ENCODE measurements at places on chromosomes 4 and X. TPM values are rescaled to one million over a fixed set of nuclear protein-coding genes. Genes with fewer than 3 reads are reported as not detected.

- no peak for DNase-seq
These were observed 5.2 kb upstream of the ENAM start for GRCh38 chr4:70623323-70623722.

The SPATA4 gene
- not detected for total RNA-seq

DNA sequence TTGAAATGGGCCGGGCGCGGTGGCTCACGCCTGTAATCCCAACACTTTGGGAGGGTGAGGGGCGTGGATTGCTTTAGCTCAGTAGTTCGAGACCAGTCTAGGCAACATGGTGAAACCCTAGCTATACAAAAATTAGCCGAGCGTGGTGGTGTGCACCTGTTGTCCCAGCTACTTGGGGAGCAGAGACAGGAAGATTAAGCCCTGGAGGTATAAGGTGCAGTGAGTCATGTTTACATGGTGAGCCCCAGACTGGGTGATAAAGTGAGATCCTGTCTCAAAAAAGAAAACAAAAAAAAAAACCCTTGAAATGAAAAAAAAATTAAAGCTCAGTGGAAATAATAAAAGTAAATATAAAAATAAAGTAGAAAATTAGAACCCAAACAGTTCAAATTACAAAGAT lies 6.9 kb upstream of the XAGE2 start:
- DNase-seq, result no peak

The RNF128 gene
- total RNA-seq, result 42.4 TPM

DNA sequence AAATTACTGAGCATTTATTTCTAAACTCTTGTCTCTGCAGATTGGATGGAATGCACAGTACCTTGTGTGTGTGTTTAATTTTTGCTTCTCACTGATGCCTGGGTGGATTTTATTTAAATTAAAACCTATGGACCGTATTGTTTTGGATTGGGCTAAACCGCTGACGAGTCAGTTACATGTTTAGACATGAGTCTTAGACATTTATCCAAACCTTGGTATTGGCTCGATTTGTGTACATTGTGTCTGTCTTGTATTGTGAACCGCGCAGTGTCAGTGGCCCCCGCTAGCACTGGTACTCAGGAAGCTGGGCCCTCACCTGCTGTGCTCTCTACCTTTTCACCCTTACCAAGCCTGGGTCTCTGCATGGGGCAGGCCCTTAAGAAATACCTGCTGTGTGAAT lies 40.8 kb upstream of the TADA2B start:
- DNase-seq, result no peak

DNA sequence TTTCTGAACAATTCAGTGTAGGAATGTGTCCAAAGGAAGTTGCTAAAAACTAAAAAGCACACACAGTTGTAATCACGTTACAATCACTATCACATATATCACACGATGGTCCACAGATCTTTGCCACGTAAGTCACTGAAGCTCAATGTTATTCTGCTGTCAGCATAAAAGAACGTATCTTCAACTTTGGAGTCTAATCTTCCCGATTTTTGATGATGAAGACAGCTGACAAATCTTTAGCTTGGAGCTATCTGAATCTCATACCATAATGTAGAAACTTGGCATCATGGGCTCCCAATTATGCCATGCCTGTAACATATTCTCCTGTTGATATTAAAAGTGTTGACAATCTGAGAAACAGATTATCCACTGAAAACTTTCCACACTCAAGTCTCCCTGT lies 158.4 kb downstream of the UBE2NL start:
- no peak for DNase-seq

The SLC2A9 gene
- 17.5 TPM for total RNA-seq

The CPE gene
- total RNA-seq, result 4.6 TPM

DNA sequence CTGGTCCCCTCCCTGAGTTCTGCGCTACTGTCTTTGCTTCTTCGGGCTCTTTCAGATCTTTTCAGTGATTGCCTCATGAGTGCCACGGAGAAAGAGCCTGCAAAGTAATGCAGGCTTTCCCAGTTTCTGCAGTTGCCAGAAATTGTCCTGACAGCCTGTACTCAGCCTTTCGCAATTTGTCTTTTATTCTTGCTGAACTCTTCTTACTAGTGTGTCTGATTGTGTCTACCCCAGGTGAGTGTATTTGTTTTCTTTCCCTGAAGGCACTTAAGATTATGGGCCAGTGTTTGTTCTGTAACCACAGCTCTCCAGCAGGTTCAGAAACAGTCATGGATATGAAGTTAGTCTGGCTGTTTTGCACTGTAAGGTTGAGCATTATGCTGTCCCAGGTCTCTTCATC lies 47.1 kb downstream of the FAM193A start:
- DNase-seq, result peak; percentile 53

DNA sequence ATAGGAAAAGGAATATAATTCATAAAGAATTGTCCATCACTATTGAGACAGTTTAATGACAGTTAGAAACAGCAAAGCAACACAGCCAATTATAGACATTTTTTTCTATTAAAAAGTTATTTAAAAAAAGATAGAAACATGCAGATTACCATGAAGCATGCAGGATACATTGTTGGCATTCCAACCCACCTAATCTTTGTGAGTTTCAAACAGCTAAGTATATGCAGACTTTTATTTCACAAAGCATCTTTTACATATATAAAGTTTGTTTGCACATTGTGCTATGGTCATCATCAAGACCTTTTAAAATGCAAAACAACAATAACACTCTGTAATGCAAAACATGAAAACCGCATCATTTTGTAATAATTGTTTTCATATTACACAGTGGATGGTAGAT lies 125.9 kb upstream of the ETNPPL start:
- DNase-seq, result no peak

DNA sequence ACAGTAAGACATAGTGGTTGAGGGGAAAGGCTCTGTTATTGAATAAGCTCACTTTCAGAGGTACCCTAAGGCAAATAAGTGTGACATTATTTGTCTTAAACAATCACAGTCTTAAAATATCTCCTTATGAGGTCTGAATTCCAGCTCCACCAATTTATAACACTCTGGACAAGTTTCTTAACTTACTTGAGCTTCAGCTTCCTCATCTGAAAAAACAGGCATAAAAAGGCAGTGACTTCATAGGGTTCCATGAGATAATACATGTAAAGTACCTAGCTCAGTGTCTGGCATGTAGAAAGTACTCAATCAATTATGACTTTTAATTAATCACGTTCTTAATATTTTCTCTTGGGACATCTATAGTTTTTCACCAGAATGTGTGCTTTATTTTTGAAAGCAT lies 202.5 kb downstream of the RASL11B start:
- no peak for DNase-seq

The EVC gene
- total RNA-seq, result not detected

GRCh38 chrX:123943488-123943887 lies 18.0 kb upstream of the STAG2 start:
- DNase-seq, result no peak

The CITED1 gene
- total RNA-seq, result 1.3 TPM

DNA sequence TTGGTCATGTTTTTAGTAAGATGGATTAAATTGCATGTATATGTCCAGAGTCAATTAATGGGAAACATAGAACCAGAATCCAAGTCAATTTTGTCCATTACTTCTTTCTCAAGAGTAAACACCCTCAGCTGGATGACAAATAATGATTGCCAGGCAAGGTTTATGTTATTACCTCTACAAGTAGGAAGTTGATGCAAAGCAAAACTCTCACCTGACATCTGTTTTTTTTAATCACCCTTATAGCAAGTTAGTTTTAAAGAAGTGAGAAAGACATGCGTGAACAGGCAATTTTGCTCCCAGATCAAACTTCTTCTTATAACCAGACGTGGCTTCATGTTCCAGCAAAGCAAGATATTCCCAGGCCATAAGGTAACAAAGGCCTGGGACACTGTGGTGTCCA lies 348.5 kb upstream of the FTHL17 start:
- no peak for DNase-seq

The HSFX2 gene
- total RNA-seq, result not detected

The FATE1 gene
- not detected for total RNA-seq

- DNase-seq, result no peak
These were observed 595 bp downstream of the MBNL3 start for GRCh38 chrX:132488180-132488705.

DNA sequence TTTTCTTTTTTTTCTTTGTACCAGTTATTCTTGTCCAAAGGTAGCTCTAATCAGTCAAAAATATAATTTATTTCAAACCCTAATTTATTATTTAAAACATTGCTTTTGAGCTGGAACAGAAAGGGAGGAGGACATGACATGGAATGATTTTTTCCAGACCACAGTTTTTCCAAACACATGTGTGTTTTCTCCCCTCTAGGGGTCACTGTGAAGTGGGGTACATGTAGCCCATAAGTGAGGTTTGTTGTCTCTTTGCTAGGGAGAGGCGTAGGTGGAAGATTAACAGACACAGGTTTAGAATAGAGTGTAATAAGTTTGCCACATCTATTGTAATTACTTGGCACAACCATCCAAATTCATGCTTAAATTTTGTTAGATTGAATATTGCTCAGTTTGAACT lies 83.0 kb downstream of the TNIP2 start:
- DNase-seq, result no peak

GRCh38 chrX:39262641-39263040 lies 461.4 kb downstream of the MID1IP1 start:
- no peak for DNase-seq

The MTMR8 gene
- 2.8 TPM for total RNA-seq

DNA sequence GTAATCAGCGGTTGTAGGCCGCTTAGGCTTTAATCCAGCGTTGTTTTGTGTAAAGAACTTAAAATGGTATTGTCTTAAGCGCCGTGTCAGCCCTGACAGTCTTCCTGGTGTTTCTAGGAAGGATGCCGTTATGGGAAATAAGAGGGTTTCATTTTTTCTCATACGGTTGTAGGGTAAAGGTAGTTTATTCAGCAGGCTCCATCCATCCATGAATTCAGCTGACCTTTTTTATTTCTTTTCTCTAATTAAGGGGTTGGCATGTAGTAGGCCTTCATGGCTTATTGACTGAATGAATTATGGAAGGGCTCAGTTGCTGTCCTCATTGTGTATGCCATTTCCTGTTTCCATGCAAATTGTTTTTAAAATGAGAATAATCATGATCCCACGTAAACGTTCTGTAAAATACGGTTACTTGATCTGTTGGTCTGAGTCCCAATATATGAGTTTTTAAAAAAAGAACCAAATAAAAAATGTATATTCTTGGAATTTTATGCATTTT lies 693 bp downstream of the OCIAD1 start:
- DNase-seq, result no peak

The PHOX2B gene
- total RNA-seq, result not detected

The TMEM271 gene
- not detected for total RNA-seq

- DNase-seq, result no peak
These were observed 116.2 kb downstream of the SLC2A9 start for GRCh38 chr4:9904976-9905587.

DNA sequence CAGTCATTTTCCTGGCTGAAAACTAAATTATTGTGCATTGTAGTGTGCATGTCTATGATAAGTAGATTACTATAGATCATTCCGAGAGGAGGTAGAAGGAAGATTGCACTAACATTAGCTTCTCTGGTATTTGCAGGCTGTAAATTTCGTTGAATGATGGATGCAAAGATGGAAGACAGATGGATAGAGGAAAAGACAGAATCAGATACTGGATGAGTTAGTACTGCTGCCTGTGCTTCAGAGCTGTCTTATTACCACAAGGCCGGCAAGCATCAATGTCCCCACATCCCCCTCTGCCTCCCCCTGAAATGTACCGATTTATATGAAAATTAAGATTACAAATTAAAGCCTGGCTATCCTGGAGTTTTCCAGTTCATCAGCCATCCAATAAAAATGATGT lies 17.7 kb downstream of the NAA11 start:
- no peak for DNase-seq

DNA sequence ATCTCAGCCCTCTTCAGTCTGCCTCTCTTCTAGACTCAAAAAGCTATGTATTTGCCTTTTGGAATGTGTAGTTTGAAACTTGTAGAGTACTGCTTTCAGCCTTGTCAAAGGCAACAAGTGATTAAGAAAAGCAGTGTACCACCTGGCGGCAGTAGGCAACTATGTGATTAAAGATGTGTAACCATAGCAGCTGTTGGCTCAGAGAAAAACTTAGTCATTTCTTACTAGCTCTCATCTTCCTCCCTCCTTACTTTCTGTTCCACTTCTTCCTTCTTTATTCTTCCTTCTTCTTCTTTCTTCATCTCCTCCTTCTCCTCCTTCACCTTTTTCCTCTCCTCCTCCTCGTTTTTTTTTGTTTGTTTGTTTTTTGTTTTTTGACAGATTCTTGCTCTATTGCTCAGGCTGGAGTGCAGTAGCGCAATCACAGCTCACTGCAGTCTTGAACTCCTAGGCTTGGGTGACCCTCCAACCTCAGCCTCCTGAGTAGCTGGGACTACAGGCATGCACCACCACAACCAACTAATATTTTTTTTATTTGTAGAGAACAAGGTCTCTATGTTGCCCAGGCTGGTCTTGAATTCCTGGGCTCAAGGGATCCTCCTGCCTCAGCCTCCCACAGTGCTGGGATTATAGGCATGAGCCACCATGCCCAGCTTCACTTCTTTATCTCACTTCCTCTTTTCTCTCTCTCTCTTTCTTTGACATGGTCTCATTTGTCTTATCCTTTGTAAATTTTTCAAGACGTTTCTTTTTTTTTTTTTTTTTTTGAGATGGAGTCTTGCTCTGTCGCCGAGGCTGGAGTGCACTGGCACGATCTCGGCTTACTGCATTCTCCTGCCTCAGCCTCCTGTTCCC lies 32.6 kb downstream of the ABHD18 start:
- no peak for DNase-seq

- no peak for DNase-seq
These were observed 58.1 kb downstream of the ADGRG2 start for GRCh38 chrX:19064175-19064574.

DNA sequence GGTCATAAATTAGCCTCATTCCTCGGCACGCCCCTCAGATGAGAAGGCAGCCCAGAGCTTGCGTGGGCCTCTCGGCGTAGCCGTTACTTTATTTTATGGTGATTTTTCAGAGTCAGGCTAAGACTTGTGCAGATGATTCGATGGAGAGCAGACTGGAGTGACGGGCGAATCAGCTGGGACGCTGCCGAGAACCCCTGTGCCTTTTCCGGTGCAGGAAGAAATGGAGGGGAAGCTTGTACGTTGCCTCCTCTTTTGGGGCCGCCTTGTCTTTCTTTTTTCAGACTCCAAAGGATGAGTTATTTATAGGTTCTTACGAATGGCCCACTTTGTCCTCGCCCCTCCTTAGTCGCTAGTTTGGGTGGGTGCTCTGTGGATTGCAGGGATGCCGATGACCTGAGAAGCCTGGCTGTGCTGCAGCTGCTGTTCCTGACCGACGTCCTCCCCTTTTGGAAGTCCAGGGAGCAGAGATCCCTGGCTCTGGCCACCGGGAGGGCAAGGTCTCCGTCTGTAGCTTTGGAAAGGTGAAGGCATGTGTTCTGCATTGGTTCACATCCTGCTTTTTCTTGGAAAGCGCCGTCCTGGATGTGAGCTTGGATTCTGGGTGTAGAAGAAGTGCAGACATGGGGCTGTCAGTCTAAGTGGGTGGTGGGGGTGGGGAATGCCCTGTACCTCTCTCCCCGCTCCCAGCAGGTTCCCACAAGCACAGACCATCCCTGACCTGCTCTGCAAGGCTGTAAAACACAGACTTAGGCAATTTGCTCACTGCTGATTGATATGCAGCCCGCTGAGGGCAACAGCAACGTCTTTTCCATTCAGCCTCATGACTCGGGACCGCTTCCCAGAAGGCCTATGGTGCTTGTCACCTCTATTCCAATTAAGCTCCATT lies 9.3 kb downstream of the SORCS2 start:
- DNase-seq, result no peak

- no peak for DNase-seq
These were observed 301.8 kb upstream of the CTSO start for GRCh38 chr4:156255230-156256007.
